ENCODE measurements at places on chromosomes 4 and X. TPM values are rescaled to one million over a fixed set of nuclear protein-coding genes. Genes with fewer than 3 reads are reported as not detected.
A peak's percentile ranks its signal among the peaks of the same experiment; 100 is the strongest.

Gene KCND1
- total RNA-seq: 1.3 TPM

Gene USP26
- total RNA-seq: not detected

Gene ARSJ
- total RNA-seq: 39.8 TPM

- peak; percentile 44 for DNase-seq
These were observed 63.0 kb upstream of the LNX1 start for GRCh38 chr4:53654300-53654758.

DNA sequence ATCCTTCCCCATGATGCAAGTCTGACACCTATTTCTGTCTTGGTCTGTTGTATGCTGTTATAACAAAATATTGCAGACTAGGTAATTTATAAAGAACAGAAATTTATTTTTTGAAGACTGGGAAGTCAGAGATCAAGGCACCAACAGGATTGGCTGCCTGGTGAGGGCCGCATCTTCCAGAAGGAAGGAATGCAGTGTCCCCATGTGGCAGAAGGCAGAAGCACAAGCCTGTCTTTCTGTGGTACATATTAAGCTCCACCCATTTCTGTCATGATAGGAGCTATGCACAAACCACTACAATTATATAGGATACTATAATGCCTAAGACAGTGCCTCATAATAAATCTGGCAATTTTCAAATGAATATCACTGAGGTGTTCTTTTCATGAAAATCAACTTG is 502.3 kb upstream of the DIAPH2 start:
- peak; percentile 8 for DNase-seq

GRCh38 chr4:8645753-8646124 is 53.2 kb downstream of the CPZ start:
- no peak for DNase-seq

GRCh38 chrX:20225488-20225833 is 41.2 kb downstream of the RPS6KA3 start:
- DNase-seq: no peak

- DNase-seq: no peak
These were observed 36.9 kb upstream of the CHIC1 start for GRCh38 chrX:73525928-73526690.

GRCh38 chrX:38110231-38110630 is 103.9 kb downstream of the SYTL5 start:
- DNase-seq: no peak

- DNase-seq: peak; percentile 27
These were observed at the start of gene STS for GRCh38 chrX:7147413-7147977. Gene STS, plus strand, starts transcription at chrX:7147712. Its CDS starts 105,488 bp downstream, at chrX:7253200.

DNA sequence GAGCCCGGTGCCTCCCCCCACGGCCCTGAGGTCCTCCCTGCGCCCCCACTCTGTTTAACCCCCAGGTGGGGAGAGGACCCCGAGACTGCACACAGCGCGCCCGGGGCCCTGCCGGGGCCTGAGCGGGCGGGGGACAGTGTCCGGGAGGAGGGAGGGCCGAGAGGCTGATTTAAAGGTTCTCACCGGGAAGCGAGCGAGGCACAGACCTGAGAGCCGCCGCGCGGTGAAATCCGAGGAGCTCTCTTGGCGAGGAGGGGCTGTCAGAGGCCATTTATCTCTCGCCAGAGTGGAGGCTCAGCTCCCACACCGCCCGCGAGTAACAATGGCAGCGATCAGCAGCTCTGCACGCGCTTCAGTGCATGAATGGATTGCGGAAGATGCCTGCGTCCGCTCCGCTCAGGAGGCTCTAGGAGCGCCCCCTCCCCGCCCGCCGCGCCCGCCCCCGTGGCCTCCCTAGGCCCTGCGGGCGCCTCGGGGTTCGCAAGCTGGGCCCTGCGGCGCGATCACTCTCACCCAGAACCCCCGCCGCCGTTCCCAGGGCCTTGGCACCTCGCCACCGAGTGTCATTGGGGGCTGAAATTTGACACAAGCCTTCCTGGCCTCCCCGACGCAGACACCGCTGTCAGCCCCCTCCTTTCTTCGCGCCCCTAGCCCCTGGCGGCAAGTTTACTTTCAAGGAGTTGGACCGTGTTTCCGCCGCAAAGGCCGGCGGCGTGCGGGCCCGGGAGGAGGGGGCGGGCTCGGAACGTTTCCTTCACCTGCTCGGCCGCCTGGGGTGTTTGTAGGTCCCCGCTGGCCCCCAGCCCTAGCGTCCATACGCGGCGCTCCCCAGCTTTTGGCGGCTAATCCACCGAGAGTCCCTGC is 48.7 kb upstream of the BCOR start:
- DNase-seq: no peak

DNA sequence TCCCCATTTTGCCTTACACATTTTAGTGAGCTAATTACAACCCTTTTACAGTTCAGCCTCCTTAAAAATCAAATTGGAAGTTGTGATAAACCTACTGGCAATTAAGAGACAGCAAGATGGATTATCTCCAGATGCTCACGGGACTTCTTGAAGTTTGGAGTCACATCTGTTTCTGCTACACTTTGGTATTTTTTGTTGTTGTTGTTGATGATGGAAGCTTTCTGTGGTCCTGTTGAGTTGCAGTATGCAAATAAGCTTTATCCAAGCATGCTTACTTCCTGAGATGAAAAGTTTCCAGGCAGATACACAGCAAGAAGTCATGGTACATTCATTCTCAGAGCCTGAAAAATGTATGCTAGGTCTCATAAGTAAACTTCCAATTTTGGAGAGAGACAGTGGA is 670.0 kb upstream of the AMOT start:
- no peak for DNase-seq

- peak; percentile 3 for DNase-seq
These were observed 65.8 kb downstream of the SPIN4 start for GRCh38 chrX:63285375-63285774.

- DNase-seq: no peak
These were observed 90.3 kb downstream of the DHRSX start for GRCh38 chrX:2410279-2411020.
